ENCODE measurements at places on chromosomes 4 and X. TPM values are rescaled to one million over a fixed set of nuclear protein-coding genes. Genes with fewer than 3 reads are reported as not detected.

DNA sequence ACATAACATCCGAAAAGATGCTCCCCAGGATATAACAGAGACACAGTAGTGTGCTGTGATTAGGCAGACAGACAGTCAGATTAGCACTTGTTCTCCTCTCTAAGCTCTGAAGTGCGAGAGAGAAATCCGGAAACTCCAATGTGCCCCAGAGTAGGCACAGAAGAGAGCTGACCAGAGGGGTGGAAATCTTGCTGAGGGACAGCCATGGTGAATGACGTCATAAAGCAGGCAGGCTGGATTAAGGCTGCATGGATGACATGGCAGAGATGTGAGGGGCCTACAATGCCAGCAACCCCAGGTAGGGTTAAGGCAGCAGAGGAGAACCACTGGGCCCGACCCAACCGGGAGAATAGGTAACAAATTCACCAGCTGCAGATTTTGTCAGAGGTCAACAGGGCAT is 53.3 kb downstream of the MEPE start:
- no peak for DNase-seq

- DNase-seq = no peak
Measured at GRCh38 chrX:47674776-47675175, 15.8 kb upstream of the UXT start.

The CPEB2 gene
- total RNA-seq = 40.0 TPM

The HHIP gene
- 0.25 TPM for total RNA-seq

DNA sequence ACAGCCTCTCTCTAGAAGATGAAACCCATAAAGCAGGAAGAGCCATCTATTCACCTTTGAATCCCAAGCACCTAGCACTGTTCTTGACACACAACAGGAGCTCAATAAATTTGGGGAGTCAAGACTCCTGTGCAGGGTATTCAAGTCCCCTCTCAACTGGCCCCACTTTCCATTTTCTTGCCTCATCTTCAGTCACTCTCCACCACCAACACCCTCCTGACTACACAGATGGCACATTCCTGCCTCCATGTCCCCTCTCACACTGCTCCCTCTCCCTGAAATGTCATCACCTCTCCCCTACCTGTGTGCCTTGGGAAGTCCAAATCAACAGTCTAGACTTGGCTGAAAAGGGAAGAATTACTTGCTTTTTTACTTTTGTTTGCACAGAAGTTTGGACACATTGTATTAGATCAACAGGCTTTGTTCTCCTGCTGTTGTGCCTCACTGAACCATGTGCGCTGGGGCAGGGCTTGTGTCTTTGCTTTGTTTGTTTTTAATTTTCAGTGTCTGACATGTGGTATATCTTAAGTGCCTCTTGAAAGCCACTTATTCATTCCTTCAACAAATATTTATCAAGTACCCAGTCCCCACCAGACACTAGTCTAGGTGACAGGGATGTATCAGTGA is 85.1 kb downstream of the APBB2 start:
- DNase-seq = no peak

DNA sequence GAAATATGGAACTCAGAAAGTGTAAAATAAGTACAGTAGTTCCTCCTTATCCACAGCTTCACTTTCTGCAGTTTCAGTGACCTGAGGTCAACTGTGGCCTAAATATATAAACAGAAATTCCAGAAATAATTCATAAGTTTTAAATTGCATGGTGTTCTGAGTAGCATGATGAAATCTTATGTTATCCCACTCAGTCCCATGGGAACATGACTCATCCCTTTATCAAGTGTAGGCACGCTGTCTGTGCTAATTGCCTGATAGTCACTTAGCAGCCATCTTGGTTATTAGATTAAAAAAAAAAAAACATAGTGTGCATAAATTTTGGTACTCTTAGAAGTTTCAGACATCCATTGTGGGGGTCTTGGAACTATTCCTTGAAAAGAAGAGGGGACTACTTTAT is 983.4 kb upstream of the ADGRL3 start:
- DNase-seq = no peak

- no peak for DNase-seq
Measured at GRCh38 chrX:72366178-72366577, 60.5 kb upstream of the CITED1 start.

GRCh38 chrX:45505214-45505613 is 304.5 kb upstream of the DIPK2B start:
- no peak for DNase-seq

GRCh38 chr4:11480683-11481082 is 52.0 kb upstream of the HS3ST1 start:
- no peak for DNase-seq

All from vagina (tissue), 2 donors.